ENCODE measurements at places on chromosomes 13 and 19.

- DNase-seq = no peak
Observed at GRCh38 chr19:19624032-19624570, 3.9 kb downstream of the LPAR2 start.

- no peak for DNase-seq
Observed at GRCh38 chr13:45367358-45367757, 26.4 kb upstream of the TPT1 start.

GRCh38 chr13:79695754-79696153 lies 214.8 kb downstream of the NDFIP2 start:
- DNase-seq = no peak

DNA sequence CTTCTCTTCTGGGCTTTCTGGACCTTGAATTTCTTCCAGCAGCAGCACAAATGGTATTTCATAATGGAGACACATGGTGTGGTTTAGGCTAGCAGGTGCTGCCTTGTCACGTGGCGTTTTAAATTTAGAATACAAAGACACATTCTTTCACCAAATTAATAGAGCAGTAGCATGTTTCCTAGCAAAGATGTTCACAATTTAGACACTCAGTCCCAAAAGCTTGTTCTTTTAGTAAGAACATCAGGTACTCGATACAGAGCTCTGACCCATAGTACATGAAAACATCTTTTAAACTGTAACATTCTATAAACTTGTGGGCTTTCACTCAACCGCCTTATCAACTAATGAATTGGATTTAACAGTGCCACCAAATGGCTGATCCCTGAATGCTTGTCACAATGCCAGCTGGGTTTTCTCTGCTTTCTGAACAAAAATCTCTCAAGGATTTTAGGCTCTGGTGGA lies 290.1 kb downstream of the DCLK1 start:
- no peak for DNase-seq

DNA sequence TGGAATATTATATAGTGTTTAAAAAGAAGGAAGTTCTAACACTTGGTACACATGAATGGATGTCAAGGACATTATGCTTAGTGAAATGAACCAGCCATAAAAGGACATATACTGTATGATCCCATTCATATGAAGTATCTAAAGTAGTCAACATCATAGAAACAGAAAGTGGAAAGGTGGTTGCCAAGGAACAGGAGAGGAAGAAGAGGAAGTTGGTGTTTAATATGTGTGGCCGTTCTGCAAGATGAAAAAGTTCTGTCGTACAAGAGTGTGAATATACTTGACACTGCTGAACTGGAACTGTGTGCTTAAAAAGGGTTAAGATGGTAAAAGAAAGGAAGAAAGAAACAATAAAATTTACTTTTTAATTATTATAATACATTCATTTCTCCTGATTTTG lies 33.1 kb upstream of the C1QTNF9 start:
- no peak for DNase-seq

DNA sequence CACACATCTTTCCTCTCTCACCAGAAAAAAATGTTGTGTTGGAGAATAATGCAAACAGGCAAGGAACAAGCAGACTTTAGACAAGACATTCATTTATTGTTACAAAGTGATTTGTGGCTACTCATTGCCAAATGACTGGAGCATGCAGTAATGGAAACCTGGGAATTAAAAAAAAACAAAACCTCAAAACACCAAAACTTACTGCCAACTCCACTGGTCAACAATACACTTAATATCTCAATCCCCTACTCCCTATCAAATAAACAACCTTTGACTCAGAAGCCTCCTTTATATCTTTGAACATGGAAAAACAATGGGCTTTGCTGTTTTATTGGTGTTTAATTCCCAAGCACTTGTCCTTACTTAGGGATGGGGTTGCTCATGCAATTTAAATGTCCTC lies 112.8 kb downstream of the POSTN start:
- no peak for DNase-seq

GRCh38 chr13:50645092-50645491 lies 198.4 kb downstream of the DLEU7 start:
- no peak for DNase-seq

- no peak for DNase-seq
Observed at GRCh38 chr19:16536130-16536529, 6.1 kb downstream of the CHERP start.
